NCI-H146 (cell line): ENCODE measurements at places on chromosomes 7 and 10.

DNA sequence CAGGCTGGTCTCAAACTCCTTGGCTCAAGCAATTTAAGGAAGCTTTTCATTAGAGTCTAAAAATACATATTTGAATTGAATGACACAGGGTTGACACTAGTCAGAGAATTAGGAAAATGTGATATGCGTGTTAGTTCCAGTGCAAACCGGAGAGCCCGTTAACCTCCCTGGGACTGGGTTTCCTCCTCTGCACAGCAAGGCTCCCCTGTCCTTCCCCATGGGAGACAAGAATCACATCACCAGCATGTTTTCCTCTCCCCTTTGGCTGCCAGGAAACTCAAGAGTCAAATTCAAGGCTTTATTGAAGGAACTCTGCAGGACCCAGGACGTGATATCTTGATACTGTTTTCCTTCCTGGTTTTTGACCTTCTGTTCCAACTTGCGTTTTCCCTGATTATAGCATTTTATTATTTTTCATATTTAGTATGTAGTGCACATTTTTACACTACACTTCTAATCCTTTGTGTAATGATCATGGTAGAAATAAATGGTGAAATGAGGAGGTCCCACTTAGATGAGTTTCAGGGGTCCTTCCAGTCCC is 24.9 kb downstream of the GSTO2 start:
- DNase-seq, result no peak

- DNase-seq, result peak; percentile 31
Measured at GRCh38 chr7:100167912-100168323, 499 bp downstream of the GAL3ST4 start.

- DNase-seq, result no peak
Measured at GRCh38 chr10:70908406-70909296, 20.3 kb upstream of the PCBD1 start.

GRCh38 chr7:75881436-75882095 is 2.7 kb downstream of the RHBDD2 start:
- no peak for DNase-seq

GRCh38 chr10:105210546-105210945 is 569.5 kb downstream of the SORCS3 start:
- DNase-seq, result no peak

DNA sequence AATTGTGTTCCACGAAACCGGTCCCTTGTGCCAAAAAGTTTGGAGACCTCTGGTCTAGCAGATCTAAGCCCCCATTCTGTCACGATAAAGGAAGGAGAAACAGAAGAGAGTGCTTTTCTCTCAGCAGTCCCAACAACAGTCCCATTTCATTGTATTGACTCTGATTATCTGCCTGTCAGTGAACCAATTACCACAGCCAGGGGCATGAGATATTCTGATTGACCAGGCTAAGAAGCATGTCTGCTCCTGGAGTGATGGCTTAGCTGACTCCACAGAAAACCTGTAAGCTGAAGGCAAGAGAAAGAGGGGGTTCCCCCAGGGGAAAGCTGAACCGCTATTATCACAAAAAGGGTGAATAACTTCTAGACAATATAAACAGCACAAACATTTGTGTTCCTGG is 765.4 kb downstream of the SORCS1 start:
- DNase-seq, result no peak

- DNase-seq, result peak; percentile 62
Measured at GRCh38 chr10:102645741-102646609, 1.7 kb downstream of the TRIM8 start.

DNA sequence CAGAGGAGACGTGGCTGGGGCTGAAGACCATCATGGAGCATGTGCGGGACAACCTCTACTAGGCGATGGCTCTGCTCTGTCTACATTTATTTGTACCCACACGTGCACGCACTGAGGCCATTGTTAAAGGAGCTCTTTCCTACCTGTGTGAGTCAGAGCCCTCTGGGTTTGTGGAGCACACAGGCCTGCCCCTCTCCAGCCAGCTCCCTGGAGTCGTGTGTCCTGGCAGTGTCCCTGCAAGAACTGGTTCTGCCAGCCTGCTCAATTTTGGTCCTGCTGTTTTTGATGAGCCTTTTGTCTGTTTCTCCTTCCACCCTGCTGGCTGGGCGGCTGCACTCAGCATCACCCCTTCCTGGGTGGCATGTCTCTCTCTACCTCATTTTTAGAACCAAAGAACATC is 22.0 kb upstream of the CPA5 start:
- peak; percentile 64 for DNase-seq

- DNase-seq, result no peak
Measured at GRCh38 chr7:36784991-36785940, 61.0 kb upstream of the AOAH start.

GRCh38 chr10:132182591-132182990 is 4.2 kb upstream of the DPYSL4 start:
- no peak for DNase-seq

- no peak for DNase-seq
Measured at GRCh38 chr7:7908622-7909145, 59.9 kb upstream of the GLCCI1 start.

GRCh38 chr10:131088619-131089018 is 222.9 kb downstream of the TCERG1L start:
- DNase-seq, result no peak

DNA sequence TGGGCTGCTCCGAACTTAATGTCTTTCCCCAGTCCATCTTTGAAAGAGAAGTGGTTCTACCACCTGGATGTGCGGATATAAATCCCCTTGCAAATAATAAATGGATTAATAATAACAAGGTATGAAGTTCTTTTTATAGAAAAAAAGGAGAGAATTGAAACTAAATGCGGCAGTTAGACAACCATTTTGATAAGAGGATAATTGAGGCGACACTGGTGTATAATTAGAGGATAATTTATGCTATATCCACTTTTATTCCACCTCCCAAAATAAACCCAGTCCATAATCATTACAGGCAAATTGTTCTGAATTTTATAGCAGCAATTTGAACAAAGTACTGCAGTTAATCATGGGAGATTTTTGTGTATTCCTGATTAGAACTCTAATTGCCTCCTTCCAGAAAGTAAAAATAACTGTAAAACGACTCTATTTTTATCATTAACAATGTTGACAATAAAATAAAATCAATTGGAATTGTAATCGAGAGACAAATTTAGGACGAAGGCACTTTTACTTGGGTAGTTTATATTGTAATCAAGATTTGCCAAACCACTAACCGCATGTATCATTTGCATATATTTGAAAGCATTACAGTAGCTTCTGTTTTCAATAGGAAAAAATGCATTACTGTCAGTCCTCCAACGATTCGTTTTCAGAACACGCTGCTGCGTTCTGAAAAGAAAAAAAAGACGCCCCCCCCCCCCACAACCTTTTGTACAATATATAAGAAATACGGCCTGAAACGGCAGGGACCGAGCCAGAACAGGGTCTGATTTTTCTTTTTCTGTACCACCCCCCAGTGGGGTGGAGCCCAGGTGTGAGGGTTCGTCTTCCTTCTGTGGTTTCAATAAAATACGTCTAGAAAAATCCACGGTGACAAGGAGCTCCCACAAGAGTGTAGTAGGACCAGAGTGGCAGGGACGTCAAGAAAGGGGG is 838 bp upstream of the DLX6 start:
- no peak for DNase-seq

- no peak for DNase-seq
Measured at GRCh38 chr7:3426064-3426463, 125.0 kb downstream of the SDK1 start.

DNA sequence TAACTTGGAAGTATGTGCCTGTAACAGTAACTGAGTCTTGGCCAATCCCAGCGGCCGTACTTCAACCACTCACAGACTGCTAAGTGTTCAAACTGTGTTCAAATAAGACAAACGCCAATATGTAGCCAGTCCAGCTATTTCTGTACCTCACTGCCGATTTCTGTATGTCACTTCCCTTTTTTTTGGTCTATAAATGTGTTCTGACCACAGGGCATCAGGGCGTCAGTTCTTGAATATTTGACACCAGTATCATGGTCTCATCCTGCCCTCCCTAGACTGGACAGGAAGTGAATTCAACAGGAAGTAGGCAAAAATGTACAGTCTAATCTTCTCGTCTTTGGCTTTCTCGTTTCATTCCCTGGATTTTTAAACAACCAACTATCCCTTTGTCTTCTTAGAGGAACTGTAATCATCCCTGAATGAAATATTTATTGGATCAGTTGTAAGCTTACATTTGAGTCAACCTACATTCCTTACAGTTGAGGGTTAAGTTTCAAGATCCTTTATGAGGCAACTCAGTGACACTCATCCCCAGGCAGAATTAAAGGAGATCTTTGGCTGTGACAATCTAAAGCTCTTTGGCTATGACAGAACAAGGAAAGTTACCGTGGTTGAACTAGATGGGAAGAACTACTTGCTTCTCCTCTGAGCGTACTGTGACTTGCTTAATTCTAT is 232.7 kb downstream of the NSUN6 start:
- DNase-seq, result no peak

DNA sequence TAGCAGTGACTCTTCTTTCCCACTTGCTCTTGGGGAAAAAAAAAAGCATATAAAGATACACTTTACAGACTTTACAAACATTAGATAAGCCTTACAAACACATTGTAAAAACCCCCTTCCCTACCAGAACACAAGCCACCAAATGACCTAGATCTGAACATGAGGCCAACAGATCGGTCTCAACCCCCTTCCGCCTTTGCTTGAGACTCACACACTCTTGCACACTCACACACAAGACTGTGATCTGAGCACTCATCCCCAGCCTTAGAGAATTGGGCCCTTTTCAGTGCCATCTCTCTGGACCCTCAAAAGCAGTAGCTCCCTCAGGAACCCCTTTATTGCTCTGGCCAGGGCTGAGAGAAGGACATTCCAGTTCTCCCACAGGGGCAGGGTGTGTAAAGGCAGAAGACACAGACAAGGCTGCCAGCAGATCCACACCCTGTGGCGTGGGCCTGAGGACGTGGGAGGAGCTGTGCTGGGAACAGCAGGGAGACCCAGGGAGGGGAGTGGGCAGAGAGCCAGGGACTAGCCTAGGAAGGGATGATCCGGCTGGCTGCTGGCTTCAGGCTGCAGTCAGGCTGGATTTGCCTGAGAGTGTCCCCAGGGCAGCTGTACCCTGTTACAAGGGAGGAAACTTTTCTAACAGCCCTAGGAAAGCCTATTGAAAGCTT is 206.7 kb downstream of the KIAA1217 start:
- no peak for DNase-seq

DNA sequence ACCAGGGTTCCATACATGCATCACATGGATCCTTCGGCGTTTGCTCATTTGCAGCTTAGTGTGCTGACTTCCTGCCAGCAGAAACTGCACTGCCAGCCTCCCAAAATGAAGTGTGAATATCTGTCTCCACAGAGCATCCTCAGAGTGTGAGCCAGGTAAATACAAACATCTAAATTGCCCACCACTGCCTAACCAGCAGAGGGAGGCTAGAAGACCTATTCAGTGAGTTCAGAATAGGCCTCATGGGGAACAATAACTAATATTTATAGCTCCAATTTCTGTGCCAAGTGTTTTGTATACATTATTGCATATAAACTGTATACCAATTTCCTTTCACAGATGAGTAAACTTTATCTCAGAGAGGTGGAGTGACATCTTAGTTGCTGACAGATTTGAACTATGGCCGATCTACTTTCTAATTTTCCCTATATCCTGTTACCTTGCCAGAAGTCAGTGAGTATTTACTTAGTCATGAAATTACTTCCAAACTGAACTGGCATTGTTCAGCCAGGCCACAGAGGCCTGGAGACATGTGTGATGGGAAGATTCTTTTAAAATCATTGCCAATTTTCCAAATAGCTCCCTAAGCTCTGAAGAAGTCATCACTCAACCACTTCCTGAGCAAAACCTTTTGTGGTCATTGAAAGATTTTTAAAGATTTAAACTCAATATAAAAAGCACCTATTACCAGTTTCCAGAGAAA is 926.5 kb upstream of the GHITM start:
- DNase-seq, result no peak

- DNase-seq, result no peak
Measured at GRCh38 chr10:133377818-133378250, 1.2 kb upstream of the PAOX start.

- DNase-seq, result peak; percentile 82
Measured at GRCh38 chr7:24842449-24843241, 85.4 kb upstream of the GSDME start.

DNA sequence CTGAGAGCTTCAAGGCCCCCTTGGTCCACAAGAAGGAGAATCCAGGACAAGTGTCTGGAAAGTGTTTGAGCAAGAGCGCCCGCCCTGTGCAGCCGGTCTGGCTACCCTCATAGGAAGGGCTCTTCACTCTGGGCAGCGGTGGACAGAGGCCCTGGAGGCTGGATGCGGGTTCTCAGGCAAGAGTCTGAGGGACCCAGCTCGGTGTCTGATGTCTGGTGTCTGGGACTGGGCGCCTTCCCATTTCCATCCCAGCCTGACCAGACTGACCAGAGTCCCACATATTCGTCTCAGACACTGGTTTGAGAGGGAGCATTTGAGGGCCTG is 59.8 kb downstream of the HK1 start:
- no peak for DNase-seq

- no peak for DNase-seq
Measured at GRCh38 chr10:17847585-17848296, 38.6 kb downstream of the MRC1 start.

DNA sequence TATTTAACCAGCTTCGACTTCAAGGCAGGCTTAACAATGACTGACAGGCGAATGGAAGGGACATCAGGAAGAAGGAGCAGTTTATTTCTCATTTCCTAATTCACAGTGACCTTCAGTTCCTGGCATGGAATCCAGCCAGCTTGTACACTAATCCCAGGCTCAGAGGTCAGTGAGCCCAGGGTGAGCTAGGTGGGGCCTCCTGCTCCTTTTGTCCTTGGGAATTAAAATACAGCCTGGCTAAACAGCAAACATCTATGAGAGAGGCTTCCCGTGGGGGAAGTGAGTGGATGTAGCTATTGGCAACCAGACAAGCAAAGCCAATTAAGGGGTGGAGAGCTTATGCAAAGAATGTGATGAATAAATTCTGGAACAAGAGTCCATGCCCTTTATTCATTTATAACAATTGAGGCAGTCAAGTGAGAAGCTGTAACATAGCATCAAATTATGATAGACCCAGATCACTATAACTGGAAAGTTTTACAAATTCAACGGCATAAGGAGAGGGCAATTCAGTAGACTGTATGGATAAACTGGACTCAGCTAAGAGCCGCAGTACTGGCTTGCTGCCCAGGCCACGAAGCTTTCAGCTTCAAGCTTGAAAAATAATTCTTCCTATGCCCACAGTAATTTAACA is 57.1 kb downstream of the STK17A start:
- DNase-seq, result peak; percentile 84
